ENCODE measurements at places on chromosomes 1 and 21.
A peak's percentile ranks its signal among the peaks of the same experiment; 100 is the strongest.

- no peak for DNase-seq
These were observed 96.7 kb downstream of the EPHB2 start for GRCh38 chr1:22807340-22807739.

- no peak for DNase-seq
These were observed 4.9 kb upstream of the ZNF644 start for GRCh38 chr1:91026777-91027176.

DNA sequence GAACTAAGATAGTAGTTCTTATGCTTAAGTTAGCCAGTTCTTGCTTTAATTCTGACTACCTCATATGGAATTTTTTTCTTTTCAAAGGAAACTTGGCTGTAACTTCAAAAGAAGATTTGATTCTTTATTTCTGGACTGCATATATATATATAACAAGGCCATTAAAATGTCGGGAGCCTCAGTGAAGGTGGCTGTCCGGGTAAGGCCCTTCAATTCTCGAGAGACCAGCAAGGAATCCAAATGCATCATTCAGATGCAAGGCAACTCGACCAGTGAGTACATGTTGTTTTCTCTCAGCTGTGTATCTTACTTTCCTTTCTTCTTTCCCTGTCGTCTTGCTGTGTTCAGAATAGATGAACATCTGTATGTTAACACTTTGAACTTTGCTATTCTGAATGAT, 21.8 kb downstream of the KIF1B start:
- no peak for DNase-seq

DNA sequence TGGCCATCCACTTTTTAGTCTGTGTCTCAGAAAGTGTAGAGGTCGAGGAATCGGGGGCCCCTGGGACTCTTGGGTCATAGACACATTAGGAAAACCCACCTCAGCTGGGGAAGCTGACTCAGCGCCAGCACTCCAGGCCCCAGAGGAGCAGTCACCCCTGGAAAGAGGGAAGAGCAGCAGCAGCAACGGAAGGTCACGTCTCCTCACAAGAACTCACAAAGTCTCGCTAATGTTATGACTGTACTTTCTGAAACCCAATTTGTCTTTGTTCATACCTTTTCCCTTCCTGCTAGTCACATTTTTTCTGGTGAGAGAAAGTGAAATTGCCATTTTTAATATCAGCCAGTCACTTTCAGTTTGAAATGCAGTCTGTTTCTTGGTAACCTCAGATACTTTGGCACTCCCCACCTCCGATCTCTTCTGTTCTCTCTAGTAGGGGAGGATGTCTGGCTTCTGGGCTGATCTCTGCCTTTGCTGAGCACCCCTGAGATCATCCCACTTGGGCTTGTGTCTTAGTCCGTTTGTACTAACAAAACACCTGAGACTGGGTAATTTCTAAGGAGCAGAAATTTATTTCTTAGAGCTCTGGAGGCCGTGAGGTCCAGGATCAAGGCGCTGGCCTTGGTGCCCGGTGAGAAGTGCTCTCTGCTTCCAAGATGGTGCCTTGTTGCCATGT, 6.0 kb upstream of the NLRP3 start:
- peak; percentile 21 for DNase-seq

GRCh38 chr1:245276445-245276844, 121.7 kb downstream of the KIF26B start:
- DNase-seq, result no peak

DNA sequence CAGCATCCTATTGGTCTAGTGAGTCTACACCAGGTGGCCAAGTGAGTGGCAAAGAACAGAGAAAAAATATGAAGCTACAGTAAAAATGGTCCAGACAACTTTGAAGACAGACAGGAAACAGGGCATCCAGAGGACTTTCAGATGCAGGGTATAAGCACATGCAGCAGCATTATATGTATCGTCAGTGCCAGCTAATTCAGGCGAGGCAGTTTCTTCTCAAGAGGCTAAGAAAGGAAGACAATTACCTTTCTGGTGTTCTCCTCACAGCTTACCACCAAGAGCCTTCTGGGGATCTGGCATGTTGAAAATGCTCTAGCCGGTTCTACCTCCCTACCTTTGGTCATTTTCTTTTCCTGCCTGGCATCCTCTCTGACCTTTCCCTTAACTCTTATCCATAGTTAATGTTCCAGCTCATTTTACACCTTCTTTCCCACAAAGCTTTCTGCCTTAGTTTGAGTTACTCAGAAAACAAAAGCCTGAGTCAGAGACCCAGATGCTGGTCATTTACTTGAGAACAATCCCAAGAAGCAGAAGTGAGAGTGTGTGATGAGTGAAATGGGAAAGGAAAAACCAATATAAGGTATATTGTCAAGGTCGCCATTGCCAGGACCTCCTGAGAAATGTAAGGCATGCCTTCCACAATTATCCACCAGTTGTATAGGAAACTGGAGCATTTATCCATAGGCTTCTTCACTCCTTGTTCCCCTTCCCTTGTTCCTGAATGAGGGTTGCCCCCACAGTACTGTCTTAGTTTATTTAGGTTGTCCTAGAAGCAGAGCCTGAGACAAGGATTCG, 444.1 kb downstream of the PLPP3 start:
- no peak for DNase-seq

GRCh38 chr21:17796503-17796902, 22.7 kb downstream of the C21orf91 start:
- no peak for DNase-seq
